ENCODE measurements at places on chromosomes 7 and 10.

GRCh38 chr7:100219271-100219737, 445 bp upstream of the PVRIG start:
- DNase-seq, result no peak

- DNase-seq, result no peak
Measured at GRCh38 chr10:33428682-33429081, 94.2 kb upstream of the NRP1 start.

DNA sequence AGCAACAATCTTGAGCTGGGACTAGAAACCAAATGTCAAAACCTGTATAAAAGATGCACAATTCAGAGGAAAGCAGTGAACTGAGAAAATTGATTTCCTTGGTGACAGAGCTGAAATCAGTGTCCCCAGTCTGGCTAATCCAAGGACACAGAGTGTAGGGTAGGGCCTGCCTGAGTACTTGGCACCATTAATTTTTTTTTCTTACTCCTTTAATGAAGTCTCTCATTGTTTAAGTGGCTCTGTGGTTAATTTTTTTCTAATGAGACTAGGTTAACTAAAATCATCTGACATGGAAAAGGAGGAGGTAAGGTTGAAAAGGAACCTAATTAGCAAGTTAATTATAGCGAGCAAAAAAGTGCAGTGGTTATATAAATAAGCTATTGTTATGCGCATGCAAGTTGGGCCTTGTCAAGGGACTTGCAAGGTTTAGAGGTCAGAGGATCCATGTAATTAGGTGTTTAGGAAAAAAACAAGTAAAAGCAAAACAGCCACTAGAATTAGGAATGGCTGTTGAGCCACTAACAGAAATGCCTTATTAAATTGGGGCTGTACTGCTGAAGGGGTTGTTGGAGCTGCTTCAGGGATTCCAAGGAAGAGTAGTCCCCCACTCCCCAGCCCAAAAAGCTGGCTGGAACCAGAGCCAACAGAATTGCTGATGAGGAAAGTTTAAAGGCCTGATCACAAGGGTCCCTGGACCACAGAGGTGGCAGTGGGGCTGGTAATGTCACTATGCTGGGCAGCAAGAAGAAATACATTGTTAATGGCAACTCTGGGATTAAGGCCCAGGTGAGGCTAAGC, 58.9 kb upstream of the STRIP2 start:
- no peak for DNase-seq

- no peak for DNase-seq
Measured at GRCh38 chr10:106183041-106183440, 981.5 kb downstream of the SORCS1 start.

DNA sequence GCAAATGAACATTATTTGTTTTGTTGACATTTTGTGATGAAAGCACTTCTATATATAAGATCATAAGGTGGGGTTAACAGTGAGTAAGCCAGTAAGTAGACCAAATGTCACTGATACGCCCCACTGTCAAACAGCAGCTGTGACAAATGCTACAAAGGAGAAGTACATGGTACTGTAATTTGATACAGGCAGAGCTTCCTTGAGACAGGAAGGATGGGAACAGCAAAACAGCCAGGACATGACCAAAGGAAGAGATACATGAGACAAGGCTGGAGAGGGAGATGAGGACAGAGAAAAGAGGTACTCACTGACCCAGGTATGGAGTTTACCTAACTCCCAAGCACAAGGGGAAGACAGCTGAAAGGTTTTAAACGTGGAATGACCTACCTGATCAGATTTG, 127.0 kb downstream of the SRPK2 start:
- DNase-seq, result no peak

DNA sequence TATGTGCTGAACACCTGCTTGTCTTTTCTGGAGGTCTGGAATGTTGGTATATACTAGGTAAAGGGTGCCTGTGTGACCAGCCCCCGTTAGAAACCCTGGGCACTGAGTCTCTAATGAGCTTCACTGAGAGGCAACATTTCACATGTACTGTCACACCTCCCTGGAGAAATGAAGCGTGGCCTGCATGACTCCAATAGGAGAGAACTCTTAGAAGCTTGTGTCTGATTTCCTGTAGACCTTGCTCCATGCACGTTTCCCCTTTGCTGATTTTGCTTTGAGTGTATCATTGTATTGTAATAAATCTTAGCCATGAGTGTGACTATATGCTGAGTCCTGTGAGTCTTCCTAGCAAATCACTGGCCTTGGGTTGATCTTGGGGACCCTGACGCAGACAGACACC, 82.8 kb downstream of the PPP1R3C start:
- no peak for DNase-seq

DNA sequence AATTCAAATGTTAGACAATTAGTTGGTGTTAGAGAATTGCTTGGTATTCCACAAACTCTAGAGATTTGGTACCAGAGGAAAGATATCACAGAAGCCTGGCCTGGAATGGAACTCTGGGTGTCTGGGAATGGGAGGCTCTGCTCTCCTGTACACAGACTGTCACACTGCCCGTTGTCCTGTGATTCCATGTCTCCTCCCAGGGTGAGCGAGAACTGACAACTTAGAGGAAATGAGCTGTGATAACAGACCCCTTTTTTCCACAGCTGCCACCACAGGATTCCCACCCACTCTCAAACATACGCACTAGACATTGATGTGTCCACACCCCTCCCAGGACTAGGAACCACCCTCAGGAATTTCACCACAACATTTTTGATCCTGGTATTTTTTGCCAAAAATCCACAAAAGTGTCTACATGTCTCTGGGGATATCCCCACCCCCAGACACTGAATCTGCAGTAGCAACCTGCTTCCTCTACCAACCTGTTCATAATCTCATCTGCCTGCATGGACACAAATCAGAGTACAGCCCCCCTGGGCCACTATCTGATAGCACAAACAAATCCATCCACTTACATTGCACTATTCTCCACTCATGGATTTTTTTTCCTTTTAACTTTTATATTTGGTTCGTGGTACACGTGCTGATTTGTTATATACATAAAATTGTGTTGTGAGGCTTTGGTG, 4.7 kb downstream of the ZNF273 start:
- no peak for DNase-seq

GRCh38 chr7:81743665-81744064, 26.2 kb downstream of the HGF start:
- no peak for DNase-seq

GRCh38 chr10:112287844-112288243, 4.6 kb downstream of the TECTB start:
- no peak for DNase-seq
